ENCODE measurements at places on chromosomes 12 and 14.

DNA sequence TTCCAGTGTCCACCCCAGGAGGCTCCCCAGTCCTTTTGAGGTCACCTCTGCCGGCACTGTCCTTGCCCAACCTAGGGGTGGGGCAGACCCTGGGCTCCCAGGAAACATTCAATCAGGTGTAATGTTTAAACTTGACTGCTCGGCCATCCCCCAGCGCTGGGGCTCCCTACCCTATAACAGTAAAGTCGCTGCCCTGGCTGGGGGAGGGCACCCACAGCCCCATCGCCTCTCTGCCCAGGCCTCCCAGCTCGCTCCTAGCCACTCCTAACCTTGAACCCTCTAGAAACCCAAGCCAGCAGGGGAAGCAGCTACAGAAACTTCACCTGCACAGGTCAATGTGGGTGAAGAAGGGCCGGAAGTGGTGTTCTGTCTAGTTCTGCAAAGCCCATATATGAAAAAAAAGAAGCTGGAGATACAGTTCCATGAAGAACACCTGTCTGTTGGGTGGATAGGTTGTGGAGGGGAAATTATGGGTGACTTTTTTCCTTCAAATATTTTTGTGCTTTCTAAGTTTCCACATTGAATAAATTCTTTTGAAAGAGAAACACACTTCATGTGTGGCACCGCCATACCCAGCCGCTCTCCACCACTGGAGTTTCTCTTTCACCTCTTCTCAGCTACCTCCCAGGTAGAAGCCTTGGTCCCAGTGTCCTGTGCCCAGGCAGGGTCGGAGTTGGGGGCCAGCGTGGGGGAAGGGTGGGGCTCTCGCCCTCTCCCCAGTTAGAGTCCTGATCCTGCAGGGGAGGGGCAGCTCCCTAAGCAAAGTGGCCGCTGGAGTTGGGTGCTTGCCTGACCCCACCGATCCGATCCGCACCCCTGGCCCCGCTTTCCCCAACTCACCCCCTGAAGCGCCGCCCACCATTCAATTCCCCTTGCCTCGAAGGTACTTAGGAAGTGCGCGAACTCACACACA lies 1.1 kb downstream of the CLMN start:
- DNase-seq = no peak

DNA sequence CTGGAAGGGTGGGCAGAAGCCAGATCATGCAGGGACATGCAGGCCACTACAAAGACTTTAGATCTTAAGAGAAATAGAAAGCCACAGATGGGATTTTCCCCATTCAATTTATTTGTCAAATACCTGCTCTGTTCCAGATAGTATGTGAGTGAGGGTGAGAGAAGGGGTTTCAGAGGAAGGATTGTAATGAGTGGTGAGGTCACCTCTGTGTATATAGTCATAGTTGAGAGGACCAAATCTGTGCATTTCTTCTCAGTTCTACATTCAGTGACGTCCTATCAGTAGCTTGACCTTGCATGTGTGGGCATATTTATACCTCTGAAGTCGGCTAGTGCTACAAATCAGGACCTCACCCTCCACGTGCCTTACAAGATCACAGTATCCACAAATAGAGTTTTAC lies 31.2 kb upstream of the RBM19 start:
- peak; percentile 30 for DNase-seq

- DNase-seq = no peak
Measured at GRCh38 chr12:42766754-42767153, 177.2 kb upstream of the PRICKLE1 start.

DNA sequence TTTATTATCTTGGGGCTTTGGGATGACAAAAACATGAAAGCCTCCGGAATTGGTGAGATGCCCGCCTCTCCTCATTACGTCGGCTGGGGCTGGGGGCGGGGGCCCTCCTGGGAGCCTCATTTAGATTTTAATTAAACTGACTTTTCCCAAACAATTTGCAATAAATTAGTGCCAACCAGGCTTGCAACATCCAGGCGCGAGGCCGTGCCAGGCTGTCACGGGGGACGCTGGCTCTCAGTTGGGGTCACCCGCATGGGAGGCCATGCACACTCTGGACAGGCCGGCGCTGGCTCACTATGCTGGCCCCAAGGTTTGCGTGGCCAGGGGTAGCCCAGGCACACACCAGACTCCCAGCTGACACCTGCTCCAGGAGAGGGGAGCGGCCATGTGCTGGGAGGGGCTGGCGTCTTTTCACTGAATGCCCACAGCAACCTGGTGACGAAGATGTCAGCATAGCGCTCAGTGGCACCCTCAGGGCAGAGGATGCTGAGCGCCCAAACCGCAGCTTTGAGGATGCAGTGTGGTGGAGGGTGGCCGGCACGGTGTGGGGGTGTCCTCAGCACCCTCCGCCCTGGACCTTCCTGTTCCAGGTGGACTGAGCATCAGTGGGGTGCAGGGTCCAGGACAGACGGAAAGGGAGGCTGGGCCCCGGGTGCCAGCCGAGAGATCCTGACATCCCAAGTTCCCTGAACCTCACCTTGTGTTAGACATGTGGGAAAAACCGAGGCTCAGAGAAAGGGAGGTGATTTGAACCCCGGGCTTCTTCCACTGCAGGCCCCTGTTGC lies 190.8 kb upstream of the C14orf180 start:
- no peak for DNase-seq

DNA sequence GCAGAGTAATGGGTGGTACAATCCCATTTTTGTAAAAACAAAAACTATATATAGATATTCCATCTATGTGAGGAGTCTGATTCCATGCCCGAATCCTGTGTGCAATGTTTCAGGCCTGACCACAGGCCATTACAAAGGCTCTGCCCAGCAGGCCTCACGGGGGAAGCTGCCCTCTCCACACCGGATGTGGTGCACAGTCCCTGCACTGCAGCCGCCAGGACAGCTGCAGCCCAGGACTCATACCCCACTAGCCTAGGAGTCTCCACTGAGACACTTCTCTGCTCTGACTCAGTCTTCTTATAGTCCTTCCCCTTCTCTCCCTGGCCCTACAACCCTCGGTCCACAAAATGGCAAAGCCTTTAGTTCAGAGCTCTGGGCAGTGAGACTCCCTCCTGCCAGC lies 190.4 kb downstream of the PPM1H start:
- no peak for DNase-seq

GRCh38 chr14:20177433-20177974 lies 13.2 kb upstream of the OR11G2 start:
- no peak for DNase-seq

GRCh38 chr14:69841656-69842055 lies 37.6 kb upstream of the SMOC1 start:
- DNase-seq = peak; percentile 2

DNA sequence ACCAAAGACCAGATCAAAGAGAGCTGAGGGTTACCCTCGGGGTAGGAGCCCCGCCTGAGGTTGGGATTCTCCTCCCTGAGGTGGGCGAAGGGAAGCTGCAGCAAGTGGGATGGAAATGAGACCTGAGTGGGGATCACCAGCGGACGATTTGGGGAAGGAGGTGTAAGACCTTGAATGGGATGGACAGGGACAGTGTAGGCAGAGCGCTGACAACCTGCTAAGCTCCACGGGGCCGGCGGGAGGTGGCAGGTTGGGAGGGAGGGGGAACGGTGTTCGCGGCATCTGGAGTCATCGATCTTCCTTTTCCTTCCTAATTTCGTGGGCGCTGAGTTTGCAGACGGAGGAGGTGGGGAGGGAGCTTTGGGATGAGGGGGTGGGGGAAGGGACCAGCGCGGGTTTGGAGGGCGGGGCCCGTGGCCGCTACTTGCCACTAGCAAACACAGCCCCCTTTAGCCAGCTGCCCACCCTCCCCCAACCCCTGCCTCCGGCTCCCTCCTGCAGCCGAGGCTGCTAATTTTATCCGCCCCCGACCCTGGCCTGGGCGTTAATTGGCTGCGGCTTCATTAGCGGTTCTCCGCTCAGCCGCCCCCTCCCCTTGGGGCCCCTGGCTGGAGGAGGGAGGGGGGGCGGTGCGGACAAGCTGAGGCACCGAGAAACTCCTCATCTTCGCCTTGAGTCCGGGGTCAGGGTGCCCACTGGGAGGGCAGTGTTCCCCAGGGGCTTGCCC lies 2.8 kb upstream of the SHMT2 start:
- no peak for DNase-seq

- DNase-seq = no peak
Measured at GRCh38 chr12:43165351-43165750, 386.7 kb downstream of the ADAMTS20 start.

DNA sequence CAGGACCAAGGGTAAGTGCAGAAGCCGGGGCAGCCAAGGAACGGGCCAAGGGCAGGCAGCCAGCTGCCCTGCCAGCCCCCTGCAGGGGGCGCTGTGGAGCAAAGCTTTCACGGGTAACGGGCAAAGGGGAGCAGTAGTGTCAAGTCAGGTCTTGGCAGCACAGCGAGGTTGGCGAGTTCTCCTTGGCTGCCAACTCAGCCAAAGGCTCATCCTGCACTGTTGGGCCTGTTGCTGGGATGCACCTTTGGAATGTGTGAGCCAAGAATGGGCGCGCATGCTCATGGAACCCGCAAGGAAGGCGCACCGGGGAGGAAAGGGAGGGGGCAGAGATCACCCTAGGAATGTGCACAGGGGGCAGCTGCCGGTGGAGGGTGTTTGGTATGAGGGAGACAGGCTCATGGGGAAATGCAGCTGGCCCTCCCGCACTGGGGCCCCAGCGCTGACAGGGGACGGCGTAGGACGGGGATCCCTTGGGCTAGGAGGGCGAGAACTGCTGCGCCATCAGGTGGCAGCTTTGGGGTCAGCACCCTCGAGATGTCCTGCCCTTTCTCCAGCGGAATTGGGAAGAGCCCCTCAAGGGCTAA lies 138.0 kb downstream of the ASCL4 start:
- DNase-seq = peak; percentile 81

GRCh38 chr14:47763188-47763854 lies 87.9 kb upstream of the MDGA2 start:
- no peak for DNase-seq

GRCh38 chr14:66600416-66600815 lies 92.5 kb downstream of the GPHN start:
- DNase-seq = no peak

DNA sequence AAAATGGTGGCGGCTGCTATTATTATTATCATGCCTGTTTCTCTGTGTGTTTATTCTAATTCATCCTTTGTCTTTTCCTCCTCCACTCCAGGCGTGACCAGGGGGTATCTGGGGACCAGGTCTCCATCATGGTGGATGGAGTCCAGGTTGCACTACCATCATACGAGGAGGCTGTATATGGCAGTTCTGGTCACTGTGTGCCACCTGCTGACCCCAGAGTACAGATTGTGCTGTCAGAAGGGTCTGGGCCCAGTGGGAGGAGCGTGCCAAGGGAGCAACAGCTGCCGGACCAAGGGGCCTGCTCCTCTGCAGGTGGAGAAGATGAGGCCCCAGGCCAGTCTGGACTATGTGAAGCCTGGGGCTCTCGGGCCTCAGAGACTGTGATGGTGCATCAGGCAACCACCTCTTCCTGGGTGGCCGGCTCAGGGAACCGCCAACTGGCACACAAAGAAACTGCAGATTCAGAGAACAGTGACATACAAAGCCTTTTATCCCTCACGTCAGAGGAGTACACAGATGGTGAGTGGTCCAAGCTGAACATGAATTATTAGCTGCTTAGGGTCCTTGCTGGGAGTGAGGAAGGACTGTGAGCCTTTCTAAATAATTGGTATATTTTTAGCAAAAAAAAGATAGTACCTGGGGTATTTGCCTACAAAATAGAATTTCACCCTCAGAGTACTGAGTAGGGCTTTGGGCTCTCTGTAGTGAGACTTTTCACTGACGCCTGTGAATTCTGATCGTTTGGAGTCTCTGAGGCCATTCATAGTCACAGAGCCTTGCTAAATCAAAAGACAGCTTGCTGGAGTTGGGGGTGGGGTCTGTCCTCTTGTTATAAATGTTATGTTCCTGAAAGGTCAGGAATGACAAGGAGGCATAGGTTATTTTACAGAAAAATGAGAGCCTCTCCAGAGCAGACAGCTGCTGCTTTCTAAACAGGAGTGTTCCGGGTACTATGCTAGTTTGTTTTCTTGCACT lies 58.1 kb upstream of the SRSF5 start:
- DNase-seq = no peak

- DNase-seq = peak; percentile 57
Measured at GRCh38 chr12:122166422-122167349, 7.3 kb downstream of the IL31 start.

DNA sequence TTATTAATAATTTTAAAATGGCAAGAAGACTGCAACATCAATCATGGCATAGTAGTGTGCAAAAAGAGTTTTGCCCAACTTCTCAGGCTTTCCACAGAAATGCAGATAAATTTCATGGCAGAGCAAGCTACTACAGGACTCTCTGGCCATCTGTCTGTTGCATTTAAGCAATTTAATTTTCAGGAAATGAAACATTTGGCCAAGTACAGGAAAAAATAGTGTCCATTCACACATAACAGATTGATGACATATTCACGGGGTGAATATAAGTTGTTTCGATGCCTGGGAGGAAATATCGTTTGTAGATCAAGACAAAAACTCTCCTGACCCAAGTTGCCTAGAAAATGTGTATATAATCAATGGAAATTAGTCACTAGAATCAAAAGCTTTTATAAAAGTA lies 324.0 kb downstream of the PRKD1 start:
- DNase-seq = no peak

GRCh38 chr12:88419794-88420193 lies 160.5 kb downstream of the KITLG start:
- no peak for DNase-seq

- no peak for DNase-seq
Measured at GRCh38 chr14:55702511-55702910, 122.5 kb downstream of the KTN1 start.

DNA sequence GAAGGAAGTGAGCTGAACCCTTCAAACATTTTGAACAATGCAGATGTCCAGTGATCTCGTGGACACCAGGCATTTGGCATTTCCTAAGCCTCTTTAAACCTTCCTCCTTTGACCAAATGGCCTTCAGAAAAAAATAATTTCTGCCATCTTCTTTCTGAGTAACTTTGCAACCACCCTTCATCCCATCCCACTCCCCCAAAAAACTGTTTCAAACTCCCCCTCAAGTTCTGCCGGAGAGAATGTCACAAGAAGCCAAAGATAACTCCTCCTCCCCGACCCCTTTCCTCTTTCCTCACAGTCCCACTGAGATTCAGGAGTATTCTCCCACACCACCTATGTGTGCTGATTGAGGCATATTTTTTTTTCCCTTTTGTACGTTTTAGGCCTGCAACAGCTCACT lies 1.7 kb downstream of the KSR2 start:
- DNase-seq = no peak

DNA sequence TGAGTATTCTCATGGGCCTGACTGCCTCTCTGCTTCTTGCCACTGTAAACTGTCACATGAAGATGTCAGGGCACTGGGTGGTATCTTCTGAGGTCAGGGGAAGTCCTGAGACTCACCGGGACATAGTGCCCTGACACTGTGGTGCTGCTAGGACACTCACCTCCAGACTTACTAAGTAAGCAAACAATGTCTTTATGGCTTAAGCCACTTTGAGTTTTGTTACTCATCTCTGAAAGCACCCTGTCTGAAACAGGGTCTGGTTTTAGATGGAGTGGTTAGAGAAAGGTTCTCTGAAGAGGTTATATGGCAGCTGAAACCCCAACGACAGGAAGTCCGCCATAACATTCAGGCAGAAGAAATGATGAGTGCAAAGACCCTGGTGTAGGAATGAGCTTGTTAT lies 22.7 kb downstream of the GPR19 start:
- DNase-seq = no peak

GRCh38 chr12:109777544-109777943 lies 55.7 kb downstream of the TRPV4 start:
- peak; percentile 75 for DNase-seq

GRCh38 chr14:83734431-83734830 lies 1795.5 kb upstream of the FLRT2 start:
- no peak for DNase-seq

Measured in GM20000 (cell line).